A172 (cell line): ENCODE measurements at places on chromosomes 1 and 21. TPM values are rescaled to one million over a fixed set of nuclear protein-coding genes. Genes with fewer than 3 reads are reported as not detected.

Gene GJA5
- not detected in 2 replicates for total RNA-seq

Gene FAM78B
- total RNA-seq = 0.77 and 1.6 TPM in 2 replicates

Gene LRRC7
- 0.28 and 0.43 TPM in 2 replicates for total RNA-seq

Gene GJA9
- total RNA-seq = not detected in 2 replicates
